Fibroblast of lung (primary cell): ENCODE measurements at places on chromosomes 12 and 14. TPM values are rescaled to one million over a fixed set of nuclear protein-coding genes. Genes with fewer than 3 reads are reported as not detected.
A peak's percentile ranks its signal among the peaks of the same experiment; 100 is the strongest.

GRCh38 chr12:26125400-26126339, 833 bp upstream of the BHLHE41 start:
- peaks cover 3% of the 10 kb centered on the region for H3K4me1 ChIP-seq
- H3K36me3 ChIP-seq: no peaks in the 10 kb centered on the region
- peak overlapping the region; percentile 89 for H3K4me3 ChIP-seq

- peaks cover 20% of the 10 kb centered on the region for H3K27me3 ChIP-seq
- peak; percentile 35 for DNase-seq
- H3K4me1 ChIP-seq: peaks cover 11% of the 10 kb centered on the region
- H3K36me3 ChIP-seq: no peaks in the 10 kb centered on the region
- H3K4me3 ChIP-seq: peak overlapping the region; percentile 5
- no peak overlapping the region for H3K27ac ChIP-seq
Observed at GRCh38 chr12:27970401-27971120, 2.0 kb downstream of the PTHLH start.

DNA sequence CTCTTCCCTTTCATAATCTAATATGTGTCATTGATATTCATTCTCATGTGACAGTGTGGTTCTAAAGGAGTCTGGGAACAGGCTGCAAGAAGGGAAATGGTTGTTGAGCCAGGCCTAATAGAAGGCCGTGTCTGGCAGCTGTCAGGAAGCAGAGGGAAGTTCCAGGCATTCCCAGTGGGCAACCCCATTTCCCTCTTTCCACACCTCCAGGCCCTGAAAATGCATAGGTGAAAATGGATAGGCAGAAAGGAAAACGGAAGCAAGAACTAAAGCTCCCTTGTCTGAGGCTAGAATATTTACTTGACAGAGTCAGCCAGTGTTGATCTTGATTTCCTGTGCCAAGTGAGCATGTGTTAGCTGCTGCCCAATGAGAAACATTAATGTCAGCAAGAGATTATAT, 97.7 kb downstream of the PPM1A start:
- no peaks in the 10 kb centered on the region for H3K36me3 ChIP-seq
- DNase-seq: peak; percentile 7
- no peaks in the 10 kb centered on the region for H3K27me3 ChIP-seq
- H3K27ac ChIP-seq: no peak overlapping the region
- H3K4me1 ChIP-seq: no peaks in the 10 kb centered on the region

Gene JAG2
- 0.23 and 0.51 TPM in 2 replicates for polyA plus RNA-seq

Gene RACGAP1
- 22.9 and 73.4 TPM in 2 replicates for polyA plus RNA-seq

Gene LRP6
- polyA plus RNA-seq: 18.8 and 21.0 TPM in 2 replicates
